ENCODE measurements at places on chromosomes 16 and 17.

DNA sequence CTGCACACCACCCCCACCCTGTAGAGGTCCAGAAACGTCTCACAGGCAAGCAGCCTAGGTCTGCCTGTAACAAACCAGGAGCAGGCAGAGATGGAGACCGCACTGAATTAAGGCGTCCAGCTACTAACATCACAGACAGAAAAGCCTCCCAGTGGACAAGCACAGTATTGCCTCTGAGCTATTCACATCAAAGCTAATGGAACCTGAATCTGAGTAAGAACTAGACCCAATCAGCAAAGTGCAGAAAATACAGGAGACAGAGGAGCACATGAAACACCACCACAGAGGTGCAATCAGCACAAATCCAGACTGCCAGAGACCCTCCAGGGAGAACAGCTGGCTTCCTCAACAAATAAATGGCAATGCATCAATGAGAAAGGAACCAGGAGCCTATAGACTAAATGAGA is 22.2 kb upstream of the PEMT start:
- DNase-seq: peak; percentile 88

DNA sequence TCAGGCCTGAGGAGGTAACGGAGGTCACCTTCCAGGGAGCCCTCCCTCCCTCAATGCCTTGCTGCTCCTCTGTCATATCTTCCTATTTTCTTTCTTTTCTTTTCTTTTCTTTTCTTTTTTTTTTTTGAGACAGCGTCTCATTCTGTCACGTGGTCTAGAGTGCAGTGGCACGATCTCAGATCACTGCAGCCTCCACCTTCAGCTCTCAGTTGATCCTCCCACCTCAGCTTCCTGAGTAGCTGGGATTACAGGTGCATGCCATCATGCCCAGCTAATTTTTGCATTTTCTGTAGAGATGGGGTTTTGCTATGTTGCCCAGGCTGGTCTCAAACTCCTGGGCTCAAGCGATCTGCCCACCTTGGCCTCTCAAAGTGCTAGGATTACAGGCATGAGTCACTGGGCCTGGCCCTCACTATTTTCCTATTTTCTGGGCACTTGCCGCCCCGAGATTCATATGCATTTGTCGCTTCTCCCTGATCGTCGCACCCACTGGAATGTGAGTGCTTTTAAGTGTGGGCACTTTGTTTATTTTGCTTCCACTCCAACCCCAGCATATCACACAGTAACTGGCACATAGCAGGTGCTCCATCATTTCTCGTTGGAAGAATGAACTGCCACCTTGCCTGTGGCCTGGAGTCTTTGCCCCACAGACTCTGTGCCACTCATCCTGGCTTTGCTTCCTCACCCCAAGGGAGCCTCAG is 31.7 kb downstream of the CPNE2 start:
- no peak for DNase-seq

GRCh38 chr17:78176548-78177025 is 8.2 kb downstream of the SYNGR2 start:
- peak; percentile 87 for DNase-seq

DNA sequence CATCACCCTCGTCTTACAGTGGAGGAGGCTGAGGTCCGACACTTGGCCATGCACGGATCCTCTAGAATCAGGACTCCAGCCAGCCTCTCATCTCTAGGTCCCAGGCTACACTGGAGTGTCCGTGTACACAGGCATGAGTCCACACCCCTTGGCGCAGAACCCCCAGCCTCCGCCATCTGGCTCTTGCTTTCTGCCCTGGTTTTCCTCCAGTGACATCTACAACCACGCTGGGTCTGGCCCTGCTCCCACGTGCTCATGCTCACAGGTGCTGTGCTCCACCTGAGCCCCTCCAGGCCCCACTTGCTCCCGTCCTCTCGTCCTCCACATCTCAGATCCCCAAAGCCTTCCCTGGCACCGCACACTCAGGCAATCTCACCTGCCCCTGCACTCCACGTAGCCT is 260.8 kb downstream of the ENGASE start:
- DNase-seq: no peak

GRCh38 chr17:35313875-35314409 is 59.5 kb downstream of the SLFN11 start:
- DNase-seq: no peak

All from WERI-Rb-1 (cell line).